ENCODE measurements at places on chromosomes 1 and 21.

DNA sequence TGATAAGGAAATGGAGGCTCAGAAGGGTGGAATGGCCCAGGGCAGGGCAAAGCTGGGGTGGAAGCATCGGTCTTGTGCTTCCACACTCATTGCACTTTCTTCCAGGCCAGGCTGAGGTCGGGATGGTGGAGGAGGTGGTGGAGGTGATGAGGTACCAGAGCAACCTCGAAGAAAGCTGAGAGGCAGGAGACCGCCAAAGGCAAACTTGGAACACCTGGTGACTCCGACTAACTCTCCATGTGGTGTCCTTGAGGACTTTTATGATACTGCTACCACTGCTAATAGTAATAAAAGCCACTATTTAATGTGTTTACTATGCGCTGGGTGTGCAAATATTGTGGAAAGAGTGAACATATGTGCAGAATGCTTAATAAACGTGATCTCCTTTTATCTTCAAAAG, 16.9 kb upstream of the BTG2 start:
- no peak for DNase-seq

DNA sequence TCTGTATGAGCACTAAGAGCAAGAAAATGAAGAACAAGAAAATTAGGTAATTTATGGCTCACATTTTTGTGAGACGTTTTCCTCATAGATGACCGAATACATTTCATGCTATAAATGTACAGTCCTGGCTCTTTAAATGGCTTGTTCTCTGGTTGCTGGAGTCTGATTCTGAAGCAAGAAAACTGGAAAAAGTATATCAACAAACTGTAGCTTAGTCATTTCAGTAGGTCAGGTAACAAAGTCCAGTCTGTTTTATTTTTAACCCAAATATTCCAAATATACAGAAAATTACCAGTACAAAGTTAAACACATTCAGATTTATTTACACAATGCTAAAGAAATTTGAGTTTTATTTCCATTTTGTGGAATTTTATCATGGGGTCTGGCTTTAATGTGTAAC, 2.5 kb upstream of the MYBPHL start:
- DNase-seq = no peak

DNA sequence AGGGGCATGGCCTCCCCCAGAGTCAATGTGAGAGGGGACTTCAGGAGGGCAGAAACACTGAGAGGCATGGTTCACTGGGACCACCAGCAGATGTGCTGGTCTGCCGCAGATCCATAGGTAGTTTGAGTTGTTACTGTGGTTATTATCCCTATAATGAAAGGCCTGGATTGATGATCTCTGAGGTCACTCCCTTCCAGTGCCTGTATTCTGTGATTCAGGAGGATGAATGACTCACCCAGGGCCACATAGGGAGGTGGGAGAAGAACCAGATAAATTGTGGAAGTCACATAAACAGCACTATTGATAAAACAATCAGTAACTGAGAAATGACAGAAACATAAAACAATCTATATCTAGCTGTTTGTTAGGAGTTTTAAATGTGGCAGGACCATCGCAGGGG, 22.7 kb upstream of the ACTL8 start:
- DNase-seq = no peak

GRCh38 chr1:213369465-213369864, 318.4 kb downstream of the RPS6KC1 start:
- DNase-seq = no peak

DNA sequence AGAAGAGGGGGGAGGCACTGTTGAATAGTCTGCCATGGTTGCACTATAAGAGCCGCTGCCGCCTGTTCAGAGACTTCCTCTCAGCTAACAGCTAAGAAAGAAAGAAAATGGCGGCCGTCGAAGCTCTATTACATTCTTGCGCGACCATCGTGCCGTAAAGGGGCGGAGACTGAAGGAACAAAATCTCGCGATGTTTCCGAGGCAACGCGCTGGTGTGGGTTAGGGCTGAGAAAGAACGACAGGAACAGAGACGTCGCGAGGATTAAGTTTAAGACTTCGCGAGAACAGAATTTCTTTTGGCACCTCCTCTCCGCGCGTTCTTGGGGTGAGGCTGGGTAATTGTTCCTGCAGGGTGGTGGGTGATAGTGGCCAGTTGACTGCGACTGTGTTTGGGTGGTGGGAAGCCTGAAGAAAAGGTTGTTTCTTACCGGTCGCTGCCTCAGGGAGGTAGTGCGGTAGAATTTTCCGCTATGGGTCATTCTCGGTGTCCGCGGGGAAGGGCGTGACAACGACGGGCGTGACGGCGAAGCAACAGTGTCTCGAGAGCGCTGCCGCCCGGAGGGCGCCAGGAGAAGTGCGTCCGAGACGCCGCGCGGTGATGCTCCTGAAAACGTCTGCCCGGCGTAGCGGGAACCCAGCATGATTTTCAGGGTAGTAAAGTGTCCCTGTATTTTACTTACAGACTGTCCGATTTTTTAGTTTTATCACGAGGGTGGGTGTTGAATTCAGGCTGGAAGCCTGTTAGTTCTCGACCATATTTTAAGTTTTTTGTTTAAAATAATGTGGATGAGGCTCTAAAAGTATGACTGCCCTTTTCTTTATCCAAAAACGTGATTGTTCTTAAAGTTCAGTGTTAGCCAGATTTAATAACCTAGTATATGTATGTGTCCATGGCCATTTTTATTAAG, at the start of gene FUBP1:
FUBP1 (minus strand) TSS at position 104 of the 908 bp plus-strand sequence; CDS start at position 36, 68 bp downstream.
- peak; percentile 99 for DNase-seq
